Temporal lobe (tissue), 4 donors: ENCODE measurements at places on chromosomes 4 and X. TPM values are rescaled to one million over a fixed set of nuclear protein-coding genes. Genes with fewer than 3 reads are reported as not detected.

Gene CFI
- total RNA-seq = 4.7 TPM

Gene UGT2B15
- total RNA-seq = not detected

Gene AMBN
- 0.25 TPM for total RNA-seq

Gene SLC38A5
- total RNA-seq = 19.7 TPM

Gene FAT1
- 32.7 TPM for total RNA-seq

Gene FSTL5
- total RNA-seq = 79.2 TPM

Gene AKAP14
- total RNA-seq = not detected

Gene SPANXN3
- not detected for total RNA-seq

Gene ALAS2
- total RNA-seq = 9.8 TPM

Gene PRKG2
- 9.6 TPM for total RNA-seq

Gene ATP8A1
- total RNA-seq = 151 TPM

Gene COL25A1
- 5.7 TPM for total RNA-seq

Gene CHRDL1
- 38.6 TPM for total RNA-seq

Gene SH3D19
- total RNA-seq = 9.8 TPM

Gene RHOH
- total RNA-seq = 0.25 TPM

Gene CMC4
- total RNA-seq = 4.7 TPM

Gene DCUN1D4
- total RNA-seq = 75.2 TPM

Gene GAGE12E
- not detected for total RNA-seq

Gene NXF2
- not detected for total RNA-seq

Gene CT45A2
- total RNA-seq = not detected

Gene ADAMTS3
- total RNA-seq = 14.8 TPM

Gene ERAS
- not detected for total RNA-seq

Gene TBX22
- total RNA-seq = under 0.01 TPM

Gene SPANXD
- total RNA-seq = not detected

Gene FHL1
- total RNA-seq = 94.2 TPM

Gene PF4V1
- total RNA-seq = not detected

Gene IGFBP7
- 42.0 TPM for total RNA-seq

Gene NEXMIF
- total RNA-seq = 52.6 TPM

Gene CT55
- not detected for total RNA-seq

Gene DCAF4L1
- under 0.01 TPM for total RNA-seq

Gene FDCSP
- not detected for total RNA-seq

Gene ATOH1
- total RNA-seq = not detected

Gene GRPR
- 0.74 TPM for total RNA-seq

Gene ABLIM2
- 11.6 TPM for total RNA-seq

Gene SLC35A2
- total RNA-seq = 7.1 TPM

Gene NDP
- 24.3 TPM for total RNA-seq

Gene HTT
- 88.5 TPM for total RNA-seq

Gene ADH1C
- total RNA-seq = 0.25 TPM

Gene NDNF
- 6.6 TPM for total RNA-seq

Gene HDX
- total RNA-seq = 12.3 TPM

Gene ARSJ
- total RNA-seq = 0.49 TPM

Gene MAGEA9B
- under 0.01 TPM for total RNA-seq

Gene TENM3
- total RNA-seq = 71.5 TPM

Gene NMU
- 1.7 TPM for total RNA-seq

Gene COL4A6
- 3.2 TPM for total RNA-seq

Gene TBL1X
- total RNA-seq = 3.9 TPM

Gene BEX4
- total RNA-seq = 77.2 TPM

Gene MAGEC2
- not detected for total RNA-seq

Gene IDUA
- 5.4 TPM for total RNA-seq

Gene RAB41
- not detected for total RNA-seq

Gene UGT8
- total RNA-seq = 4.9 TPM

Gene XAGE1A
- total RNA-seq = not detected

Gene EPGN
- 0.49 TPM for total RNA-seq

Gene TMEM33
- total RNA-seq = 38.4 TPM

Gene RS1
- total RNA-seq = not detected

Gene MID1
- 10.3 TPM for total RNA-seq

Gene QDPR
- 36.4 TPM for total RNA-seq
